ENCODE measurements at places on chromosomes 2 and 18.

- no peak overlapping the region for H3K4me3 ChIP-seq
- H3K27ac ChIP-seq, result no peak overlapping the region
- no peak for DNase-seq
- no peaks in the 10 kb centered on the region for H3K36me3 ChIP-seq
Observed at GRCh38 chr2:113834051-113834730, 55.7 kb upstream of the ACTR3 start.

- H3K4me3 ChIP-seq, result no peak overlapping the region
- no peaks in the 10 kb centered on the region for H3K36me3 ChIP-seq
- no peak for DNase-seq
- H3K27ac ChIP-seq, result no peak overlapping the region
- H3K4me1 ChIP-seq, result no peaks in the 10 kb centered on the region
Observed at GRCh38 chr18:52903857-52904256, 563.9 kb downstream of the DCC start.

DNA sequence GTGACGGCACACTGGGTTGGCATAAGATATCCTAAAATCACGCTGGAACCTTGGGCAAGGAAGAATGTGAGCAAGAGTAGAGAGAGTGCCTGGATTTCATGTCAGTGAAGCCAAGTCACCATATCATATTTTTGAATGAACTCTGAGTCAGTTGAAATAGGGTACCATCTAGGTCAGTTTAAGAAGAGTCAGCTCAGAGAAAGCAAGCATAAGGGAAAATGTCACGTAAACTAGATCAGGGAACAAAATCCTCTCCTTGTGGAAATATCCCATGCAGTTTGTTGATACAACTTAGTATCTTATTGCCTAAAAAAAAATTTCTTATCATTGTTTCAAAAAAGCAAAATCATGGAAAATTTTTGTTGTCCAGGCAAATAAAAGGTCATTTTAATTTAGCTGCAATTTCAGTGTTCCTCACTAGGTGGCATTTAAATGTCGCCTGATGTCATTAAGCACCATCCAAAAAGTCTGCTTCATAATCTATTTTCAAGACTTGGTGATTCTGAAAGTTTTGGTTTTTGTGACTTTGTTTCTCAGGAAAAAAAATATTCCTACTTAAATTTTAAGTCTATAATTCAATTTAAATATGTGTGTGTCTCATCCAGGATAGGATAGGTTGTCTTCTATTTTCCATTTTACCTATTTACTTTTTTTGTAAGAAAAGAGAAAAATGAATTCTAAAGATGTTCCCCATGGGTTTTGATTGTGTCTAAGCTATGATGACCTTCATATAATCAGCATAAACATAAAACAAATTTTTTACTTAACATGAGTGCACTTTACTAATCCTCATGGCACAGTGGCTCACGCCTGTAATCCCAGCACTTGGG, 19.6 kb downstream of the RSAD2 start:
- peaks cover 3% of the 10 kb centered on the region for H3K4me1 ChIP-seq
- no peaks in the 10 kb centered on the region for H3K27me3 ChIP-seq
- H3K36me3 ChIP-seq, result peaks cover 6% of the 10 kb centered on the region
- H3K4me3 ChIP-seq, result no peak overlapping the region

DNA sequence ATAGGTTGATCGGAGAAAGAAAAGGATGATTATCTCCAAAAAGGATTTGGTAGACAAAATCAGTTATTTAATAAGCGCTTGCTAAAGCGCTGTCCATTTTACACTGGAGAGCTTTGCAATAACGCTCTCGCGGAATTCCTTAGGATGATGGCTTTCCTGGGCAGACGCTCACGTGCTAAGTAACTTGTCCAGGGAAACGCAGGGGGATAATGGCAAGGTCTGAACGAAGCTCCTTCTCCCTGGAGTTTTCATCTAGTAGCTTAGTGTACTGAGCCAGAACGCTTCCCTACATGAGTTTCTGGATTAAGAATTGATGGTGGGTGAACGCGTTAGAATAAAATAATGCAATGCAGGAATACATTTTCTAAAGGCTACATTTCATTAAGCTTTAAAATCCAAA, 739.5 kb upstream of the SALL3 start:
- no peaks in the 10 kb centered on the region for H3K27me3 ChIP-seq
- no peaks in the 10 kb centered on the region for H3K36me3 ChIP-seq
- H3K4me3 ChIP-seq, result no peak overlapping the region
- DNase-seq, result no peak
- no peaks in the 10 kb centered on the region for H3K4me1 ChIP-seq

DNA sequence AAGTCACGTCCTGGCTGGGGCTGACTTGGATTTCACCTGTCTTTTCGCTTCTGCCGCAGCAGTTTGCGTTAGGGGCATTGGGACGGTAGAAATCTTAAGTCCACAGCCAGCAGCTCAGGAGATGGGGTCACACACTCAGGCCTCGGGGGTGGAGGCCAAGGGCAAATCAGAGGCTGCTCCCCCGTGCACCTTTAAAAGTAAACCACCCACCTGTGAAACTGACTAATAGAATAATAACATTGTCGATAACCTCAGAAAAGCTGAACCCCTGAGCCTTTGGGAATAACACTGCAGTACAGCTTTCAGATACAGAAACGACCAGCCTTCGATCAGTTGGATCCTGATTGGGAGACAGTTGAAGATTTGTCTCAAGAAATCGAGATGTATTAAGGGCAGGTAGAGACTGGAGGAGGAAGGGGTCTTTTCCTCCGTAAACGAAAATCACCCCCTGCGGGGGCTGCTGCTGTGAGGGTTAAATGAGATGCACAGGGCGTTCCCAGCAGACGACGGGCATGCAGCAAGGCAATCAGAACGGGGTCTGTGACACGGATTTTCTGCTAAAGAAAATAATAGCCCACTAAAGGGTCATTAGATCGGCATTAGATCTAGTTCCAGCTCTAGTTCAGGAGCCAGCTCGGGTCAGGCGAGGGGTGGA, 16.4 kb upstream of the NFATC1 start:
- no peak for DNase-seq
- no peak overlapping the region for H3K27ac ChIP-seq
- H3K27me3 ChIP-seq, result no peaks in the 10 kb centered on the region
- peak overlapping the region; percentile 8 for H3K4me3 ChIP-seq
- H3K36me3 ChIP-seq, result peaks cover 19% of the 10 kb centered on the region

DNA sequence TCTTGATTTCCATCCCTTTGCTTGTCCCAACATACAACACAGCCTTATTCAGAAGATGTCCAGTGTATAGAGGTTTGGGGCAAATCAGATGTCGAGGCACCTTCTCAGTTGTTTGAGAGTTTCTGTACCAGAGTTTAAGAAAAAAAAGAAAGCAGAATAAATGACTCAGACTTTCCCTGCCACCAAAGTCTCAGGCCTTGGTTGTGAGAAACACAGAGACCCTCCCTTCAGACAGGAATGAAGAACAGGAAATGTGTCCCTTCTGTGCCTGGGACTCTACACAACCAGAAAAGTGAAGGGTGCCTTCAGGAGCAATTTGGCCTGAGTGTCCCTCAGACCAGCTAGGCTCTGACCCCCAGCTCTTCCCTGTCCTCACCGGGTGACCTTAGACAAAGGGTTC, 37.3 kb upstream of the REL start:
- H3K4me3 ChIP-seq, result no peak overlapping the region
- peak overlapping the region; percentile 36 for H3K27ac ChIP-seq
- no peak for DNase-seq
- no peaks in the 10 kb centered on the region for H3K36me3 ChIP-seq

DNA sequence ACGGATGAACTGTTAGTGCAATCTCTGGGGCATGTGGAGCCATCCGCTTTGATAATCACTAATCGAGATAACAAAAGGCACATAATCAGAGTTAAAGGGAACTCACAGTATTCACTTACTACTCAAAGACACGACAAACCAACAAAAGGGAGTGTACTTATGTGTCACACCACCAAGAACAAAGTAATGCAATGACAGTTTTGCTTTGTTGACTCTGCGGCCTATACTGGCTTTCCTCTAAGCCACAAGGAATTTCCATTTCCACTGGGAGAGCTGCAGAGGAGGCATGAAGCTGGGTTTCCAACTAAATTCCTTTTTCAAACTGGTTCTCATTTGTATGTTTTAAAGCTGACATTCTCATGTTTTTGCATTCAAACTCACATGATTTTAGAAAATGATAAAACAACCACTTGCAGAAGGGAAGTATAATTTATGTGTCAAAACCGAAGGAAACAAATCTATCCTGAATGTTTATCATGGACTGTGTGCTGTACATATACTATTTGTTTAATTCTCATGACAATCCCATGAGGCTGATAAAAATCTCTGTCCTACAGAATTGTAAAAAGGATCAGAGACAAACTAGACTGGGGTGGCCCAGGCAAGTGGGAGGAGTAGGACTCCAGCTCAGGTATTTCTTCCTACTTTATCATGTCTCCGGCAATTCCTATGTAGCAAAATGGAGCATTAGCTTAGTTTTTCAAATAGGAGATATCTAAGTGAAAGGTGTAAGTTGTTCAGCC, 149.6 kb upstream of the SMAD7 start:
- no peaks in the 10 kb centered on the region for H3K36me3 ChIP-seq
- H3K27ac ChIP-seq, result no peak overlapping the region
- no peak for DNase-seq
- no peaks in the 10 kb centered on the region for H3K27me3 ChIP-seq
- no peak overlapping the region for H3K4me3 ChIP-seq

DNA sequence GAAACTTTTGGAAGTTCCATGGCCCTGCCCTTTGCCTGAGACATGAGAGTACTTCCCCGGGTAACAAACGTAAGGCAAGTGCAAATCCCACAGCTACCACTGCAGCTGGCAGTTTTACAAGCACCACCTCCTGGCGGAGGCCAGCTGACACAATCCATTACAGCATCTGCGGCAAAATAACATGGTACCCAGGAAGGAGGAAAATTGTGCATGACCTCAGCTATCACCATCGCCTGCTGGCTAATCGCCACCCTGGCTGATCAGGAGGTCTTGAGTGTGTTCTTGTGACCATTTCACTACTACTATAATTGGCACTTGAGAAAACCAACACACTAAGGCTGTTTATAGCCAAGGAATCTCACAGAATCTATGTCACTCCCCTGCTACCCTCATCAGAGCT, 71.7 kb upstream of the SERPINE2 start:
- no peaks in the 10 kb centered on the region for H3K36me3 ChIP-seq
- DNase-seq, result no peak
- no peaks in the 10 kb centered on the region for H3K4me1 ChIP-seq
- no peak overlapping the region for H3K27ac ChIP-seq
- peaks cover 36% of the 10 kb centered on the region for H3K27me3 ChIP-seq

DNA sequence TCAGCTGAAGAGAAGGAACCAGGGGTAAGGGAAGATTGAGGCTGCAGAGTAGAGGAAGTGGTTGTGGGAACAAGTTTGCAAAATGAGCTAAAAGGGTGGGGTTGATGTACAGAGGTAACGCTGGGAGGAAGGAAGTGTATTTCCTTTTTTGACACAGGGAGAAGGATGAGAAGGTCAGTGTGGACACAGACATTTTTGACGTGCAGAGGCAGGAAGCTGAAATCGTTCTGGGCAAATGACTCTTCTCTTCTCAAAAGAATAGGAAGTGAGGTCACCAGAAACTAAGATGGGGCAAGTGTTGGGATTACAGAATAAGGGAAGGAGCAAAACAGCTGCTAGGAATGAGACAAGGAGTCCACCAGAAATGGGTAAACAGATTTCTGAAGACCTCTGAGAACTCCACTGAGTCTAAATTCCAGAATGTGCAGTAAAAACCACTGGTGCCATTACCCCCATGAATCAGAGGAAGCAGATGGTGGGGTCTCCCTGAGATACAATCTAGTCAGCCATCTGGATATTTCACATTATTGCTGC, 20.0 kb upstream of the RNF149 start:
- H3K4me3 ChIP-seq, result no peak overlapping the region
- H3K27ac ChIP-seq, result no peak overlapping the region
- peaks cover 15% of the 10 kb centered on the region for H3K4me1 ChIP-seq
- DNase-seq, result no peak

GRCh38 chr2:11657646-11658045, 12.3 kb downstream of the NTSR2 start:
- H3K27ac ChIP-seq, result no peak overlapping the region
- peaks cover 64% of the 10 kb centered on the region for H3K27me3 ChIP-seq
- no peaks in the 10 kb centered on the region for H3K36me3 ChIP-seq
- no peak overlapping the region for H3K4me3 ChIP-seq

GRCh38 chr2:120805011-120805410, 69.3 kb downstream of the GLI2 start:
- no peak overlapping the region for H3K27ac ChIP-seq
- no peaks in the 10 kb centered on the region for H3K36me3 ChIP-seq
- H3K4me3 ChIP-seq, result no peak overlapping the region

GRCh38 chr2:69390471-69390870, 3.4 kb upstream of the GFPT1 start:
- no peak overlapping the region for H3K4me3 ChIP-seq
- H3K36me3 ChIP-seq, result peaks cover 14% of the 10 kb centered on the region
- H3K27me3 ChIP-seq, result no peaks in the 10 kb centered on the region
- DNase-seq, result no peak

- H3K36me3 ChIP-seq, result no peaks in the 10 kb centered on the region
- H3K27me3 ChIP-seq, result no peaks in the 10 kb centered on the region
- no peak for DNase-seq
- H3K4me3 ChIP-seq, result no peak overlapping the region
- H3K27ac ChIP-seq, result no peak overlapping the region
Observed at GRCh38 chr18:52888014-52888413, 548.0 kb downstream of the DCC start.

- peaks cover 18% of the 10 kb centered on the region for H3K36me3 ChIP-seq
- DNase-seq, result no peak
- H3K4me3 ChIP-seq, result peak overlapping the region; percentile 95
- H3K27ac ChIP-seq, result peak overlapping the region; percentile 91
- no peaks in the 10 kb centered on the region for H3K27me3 ChIP-seq
- peaks cover 61% of the 10 kb centered on the region for H3K4me1 ChIP-seq
Observed at GRCh38 chr2:10329580-10329879, 26.8 kb downstream of the HPCAL1 start.

GRCh38 chr2:177548636-177549035, 156.1 kb downstream of the AGPS start:
- H3K4me3 ChIP-seq, result no peak overlapping the region
- H3K27ac ChIP-seq, result no peak overlapping the region
- H3K4me1 ChIP-seq, result peaks cover 15% of the 10 kb centered on the region
- peaks cover 19% of the 10 kb centered on the region for H3K36me3 ChIP-seq

- no peaks in the 10 kb centered on the region for H3K27me3 ChIP-seq
- no peak overlapping the region for H3K4me3 ChIP-seq
- no peaks in the 10 kb centered on the region for H3K4me1 ChIP-seq
- H3K27ac ChIP-seq, result no peak overlapping the region
- no peak for DNase-seq
Observed at GRCh38 chr2:225889452-225889851, 489.9 kb downstream of the NYAP2 start.

DNA sequence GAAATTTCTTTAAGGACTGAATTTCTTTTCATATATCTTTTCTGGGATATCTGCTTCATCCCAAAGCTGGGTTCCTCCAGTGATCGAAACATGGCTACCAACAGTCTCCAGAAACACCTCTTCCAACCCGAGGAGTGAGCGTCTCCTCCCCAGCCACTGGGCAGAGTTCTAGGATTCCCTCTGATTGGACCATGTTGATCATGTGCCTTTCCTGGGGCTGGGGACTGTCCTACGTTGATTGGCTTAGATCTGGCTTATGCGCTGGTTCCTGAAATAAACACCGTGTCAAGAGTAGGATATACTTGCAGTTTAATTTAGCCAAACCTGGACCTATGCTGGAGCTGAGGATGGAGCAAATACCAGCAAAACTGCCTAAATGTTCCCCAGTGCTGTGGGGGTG, 55.5 kb upstream of the SLC16A14 start:
- H3K4me3 ChIP-seq, result no peak overlapping the region
- peak overlapping the region; percentile 41 for H3K27ac ChIP-seq

GRCh38 chr2:96241227-96241626, 24.6 kb downstream of the TMEM127 start:
- H3K27ac ChIP-seq, result peak overlapping the region; percentile 95
- H3K36me3 ChIP-seq, result peaks cover 3% of the 10 kb centered on the region
- H3K27me3 ChIP-seq, result no peaks in the 10 kb centered on the region
- H3K4me1 ChIP-seq, result peaks cover 19% of the 10 kb centered on the region

Measured in effector memory CD8-positive, alpha-beta T cell (primary cell).